NCI-H2107 (cell line): ENCODE measurements at places on chromosomes 3 and 15.

DNA sequence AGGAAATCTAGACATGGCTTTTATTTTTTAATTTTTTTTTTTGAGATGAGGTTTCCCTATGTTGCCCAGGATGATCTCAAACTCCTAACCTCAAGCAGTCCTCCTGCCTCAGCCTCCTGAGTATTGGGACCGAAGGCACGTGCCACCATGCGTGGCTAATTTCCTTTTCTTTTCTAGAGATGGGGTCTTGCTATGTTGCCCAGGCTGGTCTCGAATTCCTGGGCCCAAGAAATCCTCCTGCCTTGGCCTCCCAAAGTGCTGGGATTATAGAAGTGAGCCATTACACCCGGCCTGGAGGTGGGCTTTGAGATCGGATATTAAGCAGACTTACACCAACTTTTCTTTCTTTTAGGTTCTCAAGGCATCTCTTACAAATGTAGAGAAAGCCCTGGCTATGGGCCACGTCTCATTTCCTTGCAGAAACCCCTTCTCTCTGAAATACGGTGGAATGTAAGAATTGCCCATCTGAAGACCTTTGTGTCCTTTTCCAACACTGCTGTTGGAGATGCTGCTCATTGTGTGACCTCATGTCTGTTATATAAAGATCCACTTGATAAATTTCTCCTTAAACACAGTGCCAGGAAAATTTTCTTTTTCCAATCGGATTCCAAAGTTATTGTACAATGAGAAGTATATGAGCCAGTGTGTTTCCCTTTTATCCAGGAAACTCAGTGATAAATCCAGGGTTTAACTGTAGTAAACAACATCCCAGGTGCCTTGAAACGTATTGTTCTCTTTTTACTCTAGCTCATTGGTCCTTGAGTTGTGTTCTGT is 36.8 kb upstream of the CFAP161 start:
- DNase-seq = no peak

- no peak for DNase-seq
Observed at GRCh38 chr15:44763187-44763586, 26.9 kb downstream of the TRIM69 start.

- no peak for DNase-seq
Observed at GRCh38 chr15:94231723-94232468, 535 bp downstream of the MCTP2 start.

GRCh38 chr15:98653686-98654085 is 5.3 kb downstream of the IGF1R start:
- DNase-seq = no peak

DNA sequence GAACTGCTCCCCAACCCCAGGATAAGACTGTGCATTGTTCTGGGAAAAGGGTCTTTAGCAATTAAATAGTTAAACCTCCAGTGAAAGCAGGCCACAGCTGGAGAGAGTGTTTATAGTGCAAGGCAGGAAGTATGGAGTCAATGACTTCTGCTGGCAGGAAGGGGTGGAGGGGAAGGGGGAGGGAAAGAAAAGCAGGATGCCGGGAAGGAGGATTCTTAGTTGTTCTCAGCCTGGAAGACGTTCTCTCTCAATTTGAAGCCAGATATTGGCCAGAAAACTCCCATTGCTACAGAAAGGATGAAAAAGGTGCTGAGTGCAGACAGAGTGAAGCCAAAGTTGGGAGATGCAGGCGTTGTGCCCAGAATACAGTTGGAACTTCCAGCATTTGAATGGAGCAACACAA is 35.7 kb upstream of the ACTL6A start:
- no peak for DNase-seq

- DNase-seq = no peak
Observed at GRCh38 chr3:46690798-46691197, 2.7 kb downstream of the ALS2CL start.

GRCh38 chr3:191123231-191123630 is 75.8 kb upstream of the OSTN start:
- no peak for DNase-seq

DNA sequence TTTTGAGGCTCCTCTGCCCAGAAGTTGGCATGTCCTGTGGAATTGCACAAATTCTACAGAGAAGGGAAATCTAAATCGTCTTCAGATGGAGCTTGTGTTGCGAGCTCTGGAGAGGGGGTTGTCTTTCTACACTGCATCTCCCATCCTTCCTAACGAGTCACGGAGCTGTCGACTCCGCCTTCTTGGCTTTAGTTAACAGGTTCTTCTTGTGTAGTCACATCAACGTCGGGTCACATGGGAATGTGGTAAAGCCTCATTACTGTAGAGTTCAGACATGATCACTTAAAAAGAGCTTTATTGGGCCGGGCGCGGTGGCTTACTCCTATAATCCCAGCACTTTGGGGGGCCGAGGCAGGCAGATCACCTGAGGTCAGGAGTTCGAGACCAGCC is 60.0 kb downstream of the DNASE1L3 start:
- no peak for DNase-seq

GRCh38 chr15:85706779-85707518 is 87.8 kb downstream of the KLHL25 start:
- DNase-seq = no peak

- DNase-seq = no peak
Observed at GRCh38 chr3:108713009-108713516, 44.1 kb downstream of the RETNLB start.

- no peak for DNase-seq
Observed at GRCh38 chr3:143330296-143330868, 210.8 kb downstream of the CHST2 start.

GRCh38 chr3:102512734-102513504 is 78.1 kb downstream of the ZPLD1 start:
- DNase-seq = no peak

- DNase-seq = no peak
Observed at GRCh38 chr3:86921971-86922680, 68.8 kb downstream of the VGLL3 start.

- no peak for DNase-seq
Observed at GRCh38 chr15:28981351-28981720, 95.6 kb downstream of the APBA2 start.

GRCh38 chr15:94480289-94480834 is 249.0 kb downstream of the MCTP2 start:
- DNase-seq = no peak
